ENCODE measurements at places on chromosomes 3 and 15. TPM values are rescaled to one million over a fixed set of nuclear protein-coding genes. Genes with fewer than 3 reads are reported as not detected.
A peak's percentile ranks its signal among the peaks of the same experiment; 100 is the strongest.

DNA sequence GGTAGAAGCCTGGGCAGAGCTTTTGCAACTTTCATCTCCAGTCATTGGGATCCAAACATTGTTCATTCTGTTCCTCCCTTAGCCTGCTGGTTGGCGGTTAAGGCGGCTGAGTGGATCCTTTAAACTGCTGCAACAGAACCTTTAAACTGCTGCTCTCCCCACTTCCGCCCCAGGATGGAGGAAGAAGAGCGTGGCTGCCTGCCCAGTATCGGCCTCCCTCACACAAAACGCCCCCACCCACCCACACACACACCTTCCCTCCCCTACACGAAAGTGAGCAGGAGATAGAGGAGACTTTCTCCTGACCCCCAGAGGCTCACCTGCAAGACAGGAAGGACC lies 460 bp upstream of the ZMAT3 start:
- peak; percentile 90 for DNase-seq

- DNase-seq, result no peak
Measured at GRCh38 chr3:55963601-55964000, 476.5 kb upstream of the WNT5A start.

- DNase-seq, result no peak
Measured at GRCh38 chr3:159825216-159825854, 163.3 kb upstream of the IL12A start.

GRCh38 chr15:85879334-85880163 lies 84.8 kb upstream of the KLHL25 start:
- no peak for DNase-seq

DNA sequence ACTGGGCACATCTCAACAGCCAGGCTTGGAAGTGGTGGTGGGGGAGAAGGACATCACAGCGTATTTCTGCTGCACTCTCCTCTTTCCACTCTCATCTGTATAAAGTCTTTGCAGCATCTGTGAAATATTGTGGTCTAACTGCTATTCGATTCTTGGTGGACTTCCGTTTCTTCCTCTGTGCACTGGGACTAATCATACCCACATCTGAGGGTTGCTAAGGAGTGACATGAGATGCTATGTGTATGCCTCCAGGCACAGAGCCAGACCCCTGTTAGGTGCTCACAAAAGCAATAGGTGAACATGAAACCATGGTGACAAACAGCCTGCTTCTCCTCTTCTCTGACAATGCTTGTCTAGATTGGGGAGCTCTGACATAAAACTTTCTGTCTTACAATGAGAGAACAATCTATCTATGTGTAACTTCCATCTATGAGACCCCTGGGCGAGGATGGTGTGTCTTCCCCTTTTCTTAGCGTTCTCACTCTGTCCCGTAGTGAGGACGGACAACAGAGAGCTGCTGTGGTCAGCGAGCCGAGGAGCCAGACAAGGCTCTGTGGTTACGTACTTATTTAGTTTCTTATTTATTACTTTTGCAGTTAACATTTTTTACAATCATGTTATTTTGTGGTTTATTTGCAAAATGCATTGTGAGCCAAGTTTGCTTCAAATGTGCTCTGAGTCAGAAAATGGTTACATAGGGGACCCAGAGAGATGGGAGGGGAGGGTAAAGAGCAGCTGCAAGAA lies 196.7 kb upstream of the TPRG1 start:
- DNase-seq, result no peak

- peak; percentile 82 for DNase-seq
Measured at GRCh38 chr3:131543714-131544113, 40.9 kb upstream of the MRPL3 start.

The PLAAT1 gene
- total RNA-seq, result not detected
